ENCODE measurements at places on chromosomes 2 and 18.

DNA sequence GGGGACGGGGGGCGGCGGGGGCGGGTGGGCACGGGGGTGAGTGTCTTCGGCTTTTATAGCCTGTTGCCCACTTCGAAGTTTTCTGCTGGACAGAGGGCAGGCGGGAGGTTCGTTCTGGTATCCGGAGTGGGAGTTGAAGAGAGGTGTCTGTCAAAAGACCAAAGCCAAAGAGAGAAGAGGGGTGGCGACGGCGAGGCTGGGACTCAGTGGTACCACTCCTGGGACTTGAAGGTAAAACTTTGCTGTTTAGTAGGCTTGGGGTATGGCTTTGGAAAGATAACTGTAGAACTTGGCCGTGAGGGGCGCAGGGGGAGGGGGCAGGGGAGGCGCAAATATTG, 215.8 kb upstream of the DTNA start:
- DNase-seq = no peak

DNA sequence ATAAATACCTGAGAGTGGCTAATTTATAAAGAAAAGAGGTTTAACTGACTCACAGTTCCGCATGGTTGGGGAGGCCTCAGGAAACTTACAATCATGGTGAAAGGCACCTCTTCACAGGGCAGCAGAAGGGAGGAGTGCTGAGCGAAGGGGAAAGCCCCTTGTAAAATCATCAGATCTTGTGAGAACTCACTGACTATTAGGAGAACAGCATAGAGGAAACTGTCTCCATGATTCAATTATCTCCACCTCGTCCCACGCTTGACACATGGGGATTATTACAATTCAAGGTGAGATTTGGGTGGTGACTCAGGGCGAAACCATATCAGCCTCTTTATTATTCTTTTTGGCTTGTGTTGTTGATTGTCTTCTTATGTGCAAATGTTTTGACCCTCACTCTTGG, 76.2 kb downstream of the WDR7 start:
- no peak for DNase-seq

DNA sequence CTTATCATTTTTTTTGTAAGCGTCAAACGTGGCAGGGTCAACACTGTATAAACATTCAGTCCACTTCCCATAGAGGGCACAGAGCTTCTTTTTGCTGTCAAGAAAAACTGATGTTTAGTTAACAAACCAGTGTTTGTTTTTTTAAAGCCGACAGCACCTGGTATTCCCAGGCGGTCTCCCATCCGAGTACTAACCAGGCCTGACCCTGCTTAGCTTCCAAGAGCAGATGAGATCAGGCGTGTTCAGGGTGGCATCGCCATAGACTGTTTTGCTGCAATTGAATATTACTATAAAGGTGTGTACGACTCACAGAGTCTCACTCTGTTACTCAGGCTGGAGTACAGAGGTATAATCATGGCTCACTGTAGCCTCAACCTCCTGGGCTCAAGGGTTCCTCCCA, 31.5 kb downstream of the CABYR start:
- DNase-seq = no peak

GRCh38 chr2:134173338-134174016, 80.4 kb upstream of the MGAT5 start:
- peak; percentile 78 for DNase-seq

GRCh38 chr2:120330946-120331822, 14.8 kb upstream of the INHBB start:
- no peak for DNase-seq

DNA sequence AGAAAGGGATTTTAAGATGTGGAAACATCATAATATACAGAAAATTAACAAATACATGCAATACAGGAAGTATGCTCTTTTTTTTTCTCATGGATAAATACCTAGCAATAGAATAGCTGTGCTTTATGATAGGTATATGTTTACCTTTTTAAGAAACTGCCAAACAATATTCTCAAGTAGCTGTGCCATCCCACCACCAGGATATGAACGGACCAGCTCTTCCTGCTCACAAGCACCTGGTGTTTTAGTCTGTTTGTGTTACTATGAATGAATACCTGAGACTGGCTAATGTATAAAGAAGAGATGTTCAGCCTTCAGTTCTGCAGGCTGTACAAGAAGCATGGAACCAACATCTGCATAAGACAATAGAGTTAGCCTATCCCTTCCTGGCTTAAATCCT, 19.9 kb upstream of the UGT1A8 start:
- DNase-seq = no peak

DNA sequence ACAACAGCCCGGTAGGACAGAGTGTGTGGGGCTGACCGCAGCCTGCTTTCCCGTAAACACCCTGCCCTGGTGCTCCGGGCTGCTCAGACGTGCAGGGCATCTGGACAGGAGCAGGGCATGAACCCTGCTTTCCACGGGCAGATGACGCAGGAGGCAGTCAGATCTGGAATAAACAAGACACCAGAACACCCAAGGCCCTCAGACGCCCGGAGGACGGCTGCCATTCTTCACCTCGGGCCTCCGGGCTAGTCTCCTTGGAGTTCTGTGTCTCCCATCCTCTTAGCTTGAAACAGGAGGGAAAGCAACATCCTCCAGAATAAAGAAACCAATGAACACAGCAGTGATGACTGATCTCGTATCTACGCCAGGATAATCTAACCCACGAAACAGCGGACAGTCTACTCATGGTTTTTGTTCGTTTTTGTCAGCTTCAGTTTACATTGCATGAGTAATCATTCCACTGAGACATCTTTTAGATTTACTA, 7.3 kb downstream of the PXDN start:
- no peak for DNase-seq

All from NCI-H1105 (cell line).